Neural crest cell (in vitro differentiated cells): ENCODE measurements at places on chromosomes 13 and 19. TPM values are rescaled to one million over a fixed set of nuclear protein-coding genes. Genes with fewer than 3 reads are reported as not detected.
A peak's percentile ranks its signal among the peaks of the same experiment; 100 is the strongest.

GRCh38 chr19:12481781-12482508 lies 2.7 kb downstream of the ZNF709 start:
- no peak overlapping the region for H3K27ac ChIP-seq
- no peaks in the 10 kb centered on the region for H3K27me3 ChIP-seq
- H3K36me3 ChIP-seq, result peaks cover 6% of the 10 kb centered on the region
- H3K4me3 ChIP-seq, result peak overlapping the region; percentile 79
- peaks cover 35% of the 10 kb centered on the region for H3K4me1 ChIP-seq
- DNase-seq, result no peak

GRCh38 chr13:91647361-91647990 lies 249.1 kb downstream of the GPC5 start:
- DNase-seq, result peak; percentile 14
- no peak overlapping the region for H3K4me3 ChIP-seq
- H3K4me1 ChIP-seq, result no peaks in the 10 kb centered on the region

- H3K4me3 ChIP-seq, result no peak overlapping the region
- no peaks in the 10 kb centered on the region for H3K27me3 ChIP-seq
- H3K36me3 ChIP-seq, result no peaks in the 10 kb centered on the region
- H3K27ac ChIP-seq, result no peak overlapping the region
- no peaks in the 10 kb centered on the region for H3K4me1 ChIP-seq
These were observed 29.1 kb downstream of the CEBPG start for GRCh38 chr19:33402421-33403220.

DNA sequence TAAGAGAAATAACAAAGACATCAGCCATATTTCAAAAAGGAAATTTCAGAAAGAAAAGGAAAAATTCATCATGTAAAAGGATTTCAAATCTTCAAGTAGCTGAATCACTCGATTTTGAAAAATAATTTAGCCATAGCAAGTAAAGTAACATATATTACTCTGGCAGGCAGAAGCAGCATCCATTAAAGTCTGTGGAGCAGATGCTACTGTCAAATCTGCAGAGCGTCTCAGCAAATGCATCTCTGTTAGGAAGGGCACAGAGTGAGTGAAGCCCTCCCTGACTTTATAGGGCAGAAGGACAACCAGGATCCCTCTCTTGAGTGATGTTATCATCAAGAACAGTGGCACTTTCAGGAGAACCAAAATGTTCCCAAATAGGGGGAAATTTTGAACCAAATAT lies 445.5 kb downstream of the EFNB2 start:
- no peak overlapping the region for H3K27ac ChIP-seq
- no peaks in the 10 kb centered on the region for H3K27me3 ChIP-seq
- no peak for DNase-seq
- H3K4me3 ChIP-seq, result no peak overlapping the region
- H3K36me3 ChIP-seq, result no peaks in the 10 kb centered on the region

- no peak overlapping the region for H3K4me3 ChIP-seq
- no peaks in the 10 kb centered on the region for H3K27me3 ChIP-seq
- no peaks in the 10 kb centered on the region for H3K36me3 ChIP-seq
- no peaks in the 10 kb centered on the region for H3K4me1 ChIP-seq
- DNase-seq, result no peak
These were observed 80.3 kb upstream of the FRY start for GRCh38 chr13:31951215-31951678.

- H3K36me3 ChIP-seq, result no peaks in the 10 kb centered on the region
- DNase-seq, result no peak
- H3K4me1 ChIP-seq, result no peaks in the 10 kb centered on the region
- no peaks in the 10 kb centered on the region for H3K27me3 ChIP-seq
- peak overlapping the region; percentile 35 for H3K4me3 ChIP-seq
These were observed 5.9 kb downstream of the MED16 start for GRCh38 chr19:887072-887471.

DNA sequence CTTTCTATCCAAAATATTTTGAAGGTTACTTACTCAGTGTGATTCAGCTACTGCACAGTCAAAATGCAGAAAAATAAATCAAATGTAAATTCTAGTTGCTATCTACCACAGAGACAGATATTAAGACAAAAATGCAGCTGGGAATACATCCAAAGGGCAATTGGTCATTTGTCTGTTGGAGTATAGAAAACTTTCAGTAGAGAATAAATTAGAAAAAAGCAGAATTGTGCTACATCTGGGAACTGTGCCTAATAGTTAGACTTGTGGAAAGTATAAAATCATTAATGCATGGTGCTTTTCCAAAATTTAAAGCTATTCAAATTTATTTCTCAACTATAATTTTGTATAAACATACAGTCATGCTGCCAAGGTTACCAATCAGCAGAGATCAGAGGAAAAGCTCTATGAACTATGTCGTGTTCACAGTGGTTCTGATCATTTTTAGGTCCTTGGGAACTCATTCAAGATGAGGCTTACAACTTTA lies 1635.8 kb downstream of the PCDH9 start:
- no peak for DNase-seq
- H3K36me3 ChIP-seq, result peaks cover 4% of the 10 kb centered on the region
- H3K27ac ChIP-seq, result no peak overlapping the region
- no peak overlapping the region for H3K4me3 ChIP-seq

DNA sequence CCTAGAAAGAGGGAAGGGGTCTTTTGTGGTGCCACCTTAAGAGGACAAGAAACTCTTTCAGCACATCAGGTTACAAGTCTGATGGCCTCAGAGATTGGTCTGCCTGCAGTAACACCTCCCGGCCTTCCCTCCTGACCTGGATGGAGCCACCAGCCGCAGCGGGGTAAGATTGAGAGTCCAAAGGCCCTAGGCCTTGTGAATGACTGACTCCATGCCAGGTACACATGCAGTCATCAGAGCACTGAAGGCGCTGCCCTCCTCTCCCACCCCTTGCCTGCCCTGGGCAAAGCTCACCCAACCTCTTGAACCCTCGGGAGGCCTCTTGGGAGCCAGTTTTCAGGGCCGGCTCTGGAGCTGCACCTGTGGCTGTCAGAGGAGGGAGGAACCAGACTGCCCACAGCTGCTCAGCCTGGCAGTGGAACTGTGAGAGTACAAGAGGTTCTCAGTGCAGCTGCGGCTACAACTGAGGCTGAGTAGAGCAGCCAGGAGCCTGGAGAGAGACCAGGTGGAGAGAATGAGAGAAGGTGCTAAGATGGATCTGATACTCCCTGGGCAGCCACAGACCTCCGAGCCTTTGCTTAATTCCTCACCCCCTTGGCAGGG lies 23.8 kb upstream of the C13orf42 start:
- no peaks in the 10 kb centered on the region for H3K27me3 ChIP-seq
- no peak overlapping the region for H3K27ac ChIP-seq
- H3K36me3 ChIP-seq, result peaks cover 8% of the 10 kb centered on the region
- no peak overlapping the region for H3K4me3 ChIP-seq

DNA sequence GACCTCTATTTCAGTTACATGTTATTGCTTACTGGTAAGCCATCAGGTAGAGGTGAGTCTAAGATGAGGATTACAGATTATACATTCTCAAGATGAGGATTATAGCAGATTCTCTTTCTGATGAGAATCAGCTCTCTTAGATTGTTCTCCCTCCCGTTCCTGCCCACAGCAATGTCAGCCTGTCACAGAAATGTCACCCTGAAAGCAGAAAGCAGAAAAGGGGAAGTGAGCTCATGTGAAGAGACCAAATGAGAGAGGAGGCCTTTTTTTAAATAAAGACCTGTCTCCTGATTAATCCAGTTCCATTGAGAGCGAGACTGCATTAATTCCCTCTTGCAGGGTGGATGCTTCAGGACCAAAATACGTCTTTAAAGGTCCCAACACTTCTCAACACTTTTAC lies 445.6 kb downstream of the KCTD12 start:
- H3K27me3 ChIP-seq, result no peaks in the 10 kb centered on the region
- DNase-seq, result no peak
- H3K27ac ChIP-seq, result no peak overlapping the region
- no peak overlapping the region for H3K4me3 ChIP-seq
- H3K4me1 ChIP-seq, result no peaks in the 10 kb centered on the region

DNA sequence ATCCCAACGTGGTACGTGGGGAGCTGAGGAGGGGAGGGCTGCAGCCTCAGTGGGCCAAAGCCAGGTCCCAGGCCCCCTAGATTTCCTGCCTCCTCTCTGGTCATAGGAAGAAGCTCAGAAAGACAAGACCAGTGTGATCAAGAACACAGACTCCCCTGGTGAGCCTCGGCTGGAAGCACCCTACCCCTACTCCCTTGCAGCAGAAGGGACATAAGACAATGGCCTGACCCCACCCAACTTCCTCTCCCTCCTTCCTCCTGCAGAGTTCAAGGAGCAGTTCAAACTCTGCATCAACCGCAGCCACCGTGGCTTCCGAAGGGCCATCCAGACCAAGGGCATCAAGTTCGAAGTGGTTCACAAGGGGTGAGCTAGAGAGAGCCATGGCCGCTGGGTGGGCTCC lies 11.5 kb downstream of the PODNL1 start:
- H3K27ac ChIP-seq, result no peak overlapping the region
- H3K4me1 ChIP-seq, result no peaks in the 10 kb centered on the region
- H3K4me3 ChIP-seq, result no peak overlapping the region
- H3K36me3 ChIP-seq, result peaks cover 21% of the 10 kb centered on the region
- no peaks in the 10 kb centered on the region for H3K27me3 ChIP-seq

DNA sequence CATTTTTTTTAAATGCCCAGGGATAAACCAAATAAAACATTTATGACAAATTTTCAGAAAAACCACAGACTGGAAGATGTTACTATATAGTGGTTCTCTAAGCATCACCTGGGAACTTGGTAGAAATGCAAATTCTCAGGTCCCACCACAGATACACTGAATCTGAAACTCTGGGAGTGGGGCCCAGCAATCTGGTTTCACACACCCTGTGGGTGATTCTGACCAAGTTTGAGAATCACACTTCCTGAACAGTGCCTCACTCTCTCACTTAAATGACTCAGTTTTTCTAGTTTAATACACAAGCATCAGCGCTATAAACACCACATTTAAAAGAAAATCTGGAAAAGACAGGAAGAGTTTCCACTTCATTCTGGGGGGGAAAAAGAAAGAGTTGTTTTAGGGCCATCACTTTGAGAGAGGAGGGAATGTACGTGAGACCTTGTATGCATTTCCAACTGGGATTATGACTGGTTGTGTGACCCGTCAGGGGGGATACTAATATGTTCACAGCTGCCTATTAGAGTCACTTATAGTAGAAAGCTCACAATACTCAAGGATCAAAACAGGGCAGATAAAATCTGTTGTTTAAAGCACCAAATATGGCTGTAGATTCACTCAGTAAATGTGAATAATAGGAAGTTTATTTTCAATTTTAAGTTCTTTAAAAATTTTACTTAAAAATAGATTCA lies 567.7 kb downstream of the GPC6 start:
- no peak overlapping the region for H3K4me3 ChIP-seq
- no peak for DNase-seq
- H3K27ac ChIP-seq, result no peak overlapping the region
- H3K4me1 ChIP-seq, result no peaks in the 10 kb centered on the region
- no peaks in the 10 kb centered on the region for H3K36me3 ChIP-seq

DNA sequence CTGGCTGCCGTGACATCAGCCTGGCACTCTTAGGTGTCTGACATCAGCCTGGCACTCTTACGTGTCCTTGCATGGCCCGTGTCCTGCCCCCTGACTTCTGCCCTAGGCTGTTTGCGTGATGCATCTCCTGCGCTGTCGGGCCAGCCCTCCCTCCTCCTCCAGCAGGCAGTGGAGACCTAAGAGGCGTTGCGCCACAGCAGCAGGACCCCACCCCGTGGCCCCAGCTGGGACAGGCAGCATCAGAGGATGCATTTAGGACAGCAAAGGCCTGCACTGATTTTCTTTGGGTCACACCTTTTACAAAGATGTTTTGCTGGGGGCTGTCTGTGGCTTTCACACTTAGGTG lies 65.3 kb downstream of the GPR12 start:
- no peak overlapping the region for H3K4me3 ChIP-seq
- H3K36me3 ChIP-seq, result peaks cover 13% of the 10 kb centered on the region
- no peak for DNase-seq
- H3K27ac ChIP-seq, result no peak overlapping the region
- peaks cover 22% of the 10 kb centered on the region for H3K4me1 ChIP-seq

DNA sequence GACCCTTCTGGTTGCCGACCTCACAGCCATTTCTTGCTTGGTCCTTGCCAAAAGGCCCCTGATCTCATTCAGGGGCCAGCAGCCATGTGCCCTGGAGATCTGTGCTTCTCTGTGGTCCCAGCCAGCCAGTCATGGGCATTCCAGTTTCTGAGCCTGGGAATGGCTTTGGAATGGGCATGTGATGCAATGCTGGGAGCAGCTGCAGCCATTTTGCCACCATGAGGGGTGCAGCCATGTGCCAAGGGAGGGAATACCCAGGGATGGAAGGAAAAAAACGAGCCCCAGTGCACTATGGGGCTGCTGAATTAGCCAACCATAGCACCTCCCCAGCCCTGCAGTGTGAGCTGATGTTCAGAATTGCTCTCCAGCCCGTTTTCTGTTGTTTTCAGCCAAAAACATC lies 26.3 kb downstream of the F2RL3 start:
- peak overlapping the region; percentile 57 for H3K27ac ChIP-seq
- no peaks in the 10 kb centered on the region for H3K4me1 ChIP-seq
- no peaks in the 10 kb centered on the region for H3K27me3 ChIP-seq
- peaks cover 23% of the 10 kb centered on the region for H3K36me3 ChIP-seq

DNA sequence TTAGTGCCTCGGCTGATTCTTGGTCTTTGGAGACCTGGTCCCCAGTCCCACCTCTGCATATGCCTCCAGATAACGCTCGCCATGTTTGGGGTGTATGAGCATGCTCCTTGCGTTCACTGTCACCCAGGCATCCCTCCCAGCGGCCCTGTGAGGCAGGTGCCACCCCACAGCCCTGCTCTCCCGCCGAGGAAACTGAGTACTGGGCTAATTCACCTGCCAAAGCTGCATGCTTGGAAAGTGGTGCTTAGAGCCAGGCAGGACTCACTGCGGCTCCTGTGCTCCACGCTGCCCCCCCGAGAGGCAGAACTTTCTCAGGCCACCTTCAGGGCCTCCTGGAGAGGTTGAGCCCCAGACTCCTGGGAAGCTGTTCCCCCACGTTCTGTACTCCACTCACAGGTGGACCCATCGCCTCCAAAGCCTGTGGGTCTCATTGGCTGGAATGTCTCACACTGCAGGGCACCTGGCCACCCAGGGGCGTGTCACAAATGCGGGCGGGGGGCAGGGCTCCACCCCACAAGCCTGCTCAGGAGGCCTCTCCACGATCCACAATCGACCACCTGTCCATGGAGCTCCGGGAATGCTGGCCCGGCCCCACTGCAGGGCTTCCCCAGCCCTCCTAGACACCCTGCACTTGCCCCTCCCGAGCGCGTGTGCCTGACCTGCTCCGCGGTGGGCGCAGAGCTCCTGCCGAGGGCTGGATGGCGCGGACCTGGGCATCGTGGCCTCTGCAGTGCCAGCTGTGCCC lies 64.6 kb downstream of the ATP11A start:
- DNase-seq, result no peak
- H3K27me3 ChIP-seq, result no peaks in the 10 kb centered on the region
- no peak overlapping the region for H3K4me3 ChIP-seq

Gene ARL11
- total RNA-seq, result not detected in 2 replicates

Gene C19orf73
- total RNA-seq, result 1.0 and 1.3 TPM in 2 replicates

Gene MPHOSPH8
- 22.7 and 26.5 TPM in 2 replicates for total RNA-seq

Gene MUC16
- 0.02 TPM in 1 of 2 replicates, not detected in the other for total RNA-seq

Gene GSX1
- 10.6 and 11.4 TPM in 2 replicates for total RNA-seq

Gene FLT3LG
- total RNA-seq, result 0.89 and 1.0 TPM in 2 replicates

Gene KLK1
- 0.44 TPM in 1 of 2 replicates, not detected in the other for total RNA-seq

Gene C5AR2
- total RNA-seq, result not detected in 2 replicates

Gene ING1
- total RNA-seq, result 26.8 and 29.6 TPM in 2 replicates
